ENCODE measurements at places on chromosomes 3 and 15.

- no peak for DNase-seq
Observed at GRCh38 chr15:31974855-31975829, 55.2 kb upstream of the CHRNA7 start.

GRCh38 chr3:104596054-104596453 lies 770.7 kb upstream of the ALCAM start:
- no peak for DNase-seq

GRCh38 chr3:157275832-157276231 lies 115.9 kb upstream of the CCNL1 start:
- no peak for DNase-seq

- DNase-seq = no peak
Observed at GRCh38 chr3:149634573-149634972, 23.3 kb downstream of the WWTR1 start.

- DNase-seq = no peak
Observed at GRCh38 chr3:66593978-66594377, 93.2 kb upstream of the LRIG1 start.

DNA sequence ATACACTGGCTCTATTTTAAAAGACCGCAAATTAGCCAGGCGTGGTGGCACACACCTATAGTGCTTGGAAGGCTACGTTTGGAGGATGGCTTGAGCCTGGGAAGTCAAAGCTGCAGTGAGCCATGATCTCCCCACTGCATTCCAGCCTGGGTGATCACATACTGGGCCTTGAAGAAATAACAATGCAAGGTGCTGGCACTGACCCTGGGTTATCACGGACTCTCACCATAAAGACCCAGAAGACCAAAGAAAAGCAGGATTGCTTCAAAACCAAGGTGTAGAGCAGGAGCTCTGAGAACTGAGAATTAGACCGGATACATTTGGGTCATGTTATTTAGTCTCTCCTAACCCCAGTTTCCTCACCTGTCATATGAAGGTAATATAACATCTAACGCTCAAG lies 14.8 kb downstream of the PIK3R4 start:
- DNase-seq = no peak

DNA sequence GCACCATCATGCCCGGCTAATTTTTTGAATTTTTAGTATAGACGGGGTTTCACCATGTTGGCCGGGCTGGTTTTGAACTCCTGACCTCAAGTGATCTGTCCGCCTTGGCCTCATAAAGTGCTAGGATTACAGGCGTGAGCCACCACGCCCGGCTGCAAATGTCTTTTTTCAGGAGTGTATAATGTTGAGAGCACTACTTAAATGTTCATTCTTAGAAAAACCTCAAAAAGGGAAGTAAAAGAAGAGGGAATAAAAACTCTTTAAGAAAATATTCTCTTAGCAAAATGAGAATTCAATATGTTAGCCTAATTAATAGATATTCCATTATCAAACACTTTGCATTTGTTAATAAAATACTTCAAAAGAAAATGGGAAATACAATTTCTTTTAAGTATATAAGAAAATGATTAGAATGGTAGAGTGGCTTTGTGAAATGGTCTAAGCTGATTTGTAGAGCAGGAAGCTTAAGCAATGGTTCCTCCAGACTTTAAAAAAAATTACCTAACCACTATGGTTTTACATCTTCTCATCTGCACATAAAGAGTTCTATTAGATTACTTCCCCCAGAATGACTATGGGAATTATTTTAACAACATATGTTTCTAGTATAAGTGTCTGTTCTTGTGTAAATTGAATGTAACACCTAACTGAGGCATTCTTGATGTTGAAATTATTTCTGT lies 226.7 kb upstream of the ALCAM start:
- no peak for DNase-seq

- DNase-seq = no peak
Observed at GRCh38 chr3:33993631-33994030, 195.2 kb downstream of the PDCD6IP start.

- DNase-seq = no peak
Observed at GRCh38 chr15:41501931-41502794, 8.5 kb downstream of the ITPKA start.

- no peak for DNase-seq
Observed at GRCh38 chr3:100069472-100069871, 44.8 kb downstream of the FILIP1L start.

GRCh38 chr3:38567498-38567897 lies 71.4 kb downstream of the EXOG start:
- no peak for DNase-seq

DNA sequence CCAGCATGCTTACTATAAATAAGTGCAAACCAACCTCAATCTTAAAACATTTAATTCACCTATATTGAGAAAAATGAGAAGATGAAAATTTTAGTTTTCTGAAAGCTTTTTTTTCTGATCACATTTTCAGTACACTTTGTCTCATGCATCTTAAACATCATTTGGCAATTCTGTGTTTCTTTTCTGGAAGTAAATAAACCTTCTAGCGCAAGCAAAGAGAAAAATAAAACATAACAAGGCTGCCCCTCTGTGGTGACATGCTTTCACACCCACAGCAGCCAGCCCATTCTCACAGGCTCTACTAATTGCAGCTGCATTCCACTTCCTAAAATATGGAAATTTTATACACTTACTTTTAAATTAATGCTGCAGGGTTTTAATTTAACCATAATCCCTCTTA lies 90.1 kb downstream of the NEK10 start:
- no peak for DNase-seq

- DNase-seq = no peak
Observed at GRCh38 chr3:118618247-118619040, 416.2 kb downstream of the IGSF11 start.

DNA sequence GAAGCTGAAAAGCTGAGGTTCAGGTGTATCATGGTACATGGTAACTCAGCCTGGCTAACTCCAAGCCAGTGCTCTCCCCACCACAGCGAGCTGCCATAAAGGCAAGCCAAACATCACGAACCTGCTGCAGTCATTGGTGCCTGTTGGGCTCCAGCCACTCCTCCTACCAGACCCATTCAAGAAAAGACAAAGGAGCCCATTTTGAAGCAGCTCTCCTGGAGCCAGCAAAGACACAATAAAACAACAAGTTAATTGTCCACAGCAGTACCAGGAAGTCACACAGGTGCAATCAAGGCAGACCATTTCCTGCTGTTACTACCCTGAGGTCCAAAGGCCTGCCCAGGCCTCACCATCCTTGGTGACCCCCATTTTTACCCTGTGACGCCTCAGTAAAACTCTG lies 77.6 kb downstream of the DAPK2 start:
- DNase-seq = no peak

GRCh38 chr15:38709196-38709595 lies 144.6 kb upstream of the RASGRP1 start:
- no peak for DNase-seq

DNA sequence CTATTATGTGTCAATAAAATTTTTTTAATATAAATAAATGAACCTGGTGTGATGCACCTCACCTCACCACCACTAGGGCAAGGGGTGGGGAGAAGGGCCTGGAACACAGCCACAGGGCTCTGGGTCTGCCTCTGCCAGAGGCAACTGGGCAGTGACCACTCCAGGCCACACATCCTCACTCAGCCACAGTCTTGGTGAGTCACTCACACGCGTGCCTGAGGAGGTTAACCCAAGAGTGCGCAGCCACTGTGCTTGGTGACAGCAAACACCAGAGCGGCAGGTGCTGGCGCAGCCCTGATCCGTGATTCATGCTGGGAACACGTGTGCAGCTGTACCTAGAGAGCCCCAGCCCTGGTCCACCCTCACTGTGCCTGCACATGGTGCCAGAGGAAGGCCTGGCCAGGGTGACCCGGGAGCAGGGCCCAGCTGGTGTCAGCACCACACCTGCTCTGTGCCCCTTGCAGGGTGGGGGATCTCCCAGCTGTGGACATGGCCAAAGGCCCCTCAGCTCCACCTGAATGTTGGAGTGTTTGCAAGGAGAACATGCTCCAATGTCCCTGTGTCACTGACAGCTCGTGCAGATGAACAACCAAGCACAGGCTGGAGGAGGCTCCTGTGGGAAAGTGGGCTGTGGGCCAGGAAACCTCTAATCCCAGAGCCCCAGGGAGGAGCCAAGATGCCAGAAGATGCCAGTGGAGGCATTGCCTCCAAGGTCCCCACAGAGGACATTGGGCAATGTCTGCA lies 2.1 kb downstream of the SLC41A3 start:
- no peak for DNase-seq

- DNase-seq = no peak
Observed at GRCh38 chr15:93420050-93420452, 331.0 kb upstream of the RGMA start.

DNA sequence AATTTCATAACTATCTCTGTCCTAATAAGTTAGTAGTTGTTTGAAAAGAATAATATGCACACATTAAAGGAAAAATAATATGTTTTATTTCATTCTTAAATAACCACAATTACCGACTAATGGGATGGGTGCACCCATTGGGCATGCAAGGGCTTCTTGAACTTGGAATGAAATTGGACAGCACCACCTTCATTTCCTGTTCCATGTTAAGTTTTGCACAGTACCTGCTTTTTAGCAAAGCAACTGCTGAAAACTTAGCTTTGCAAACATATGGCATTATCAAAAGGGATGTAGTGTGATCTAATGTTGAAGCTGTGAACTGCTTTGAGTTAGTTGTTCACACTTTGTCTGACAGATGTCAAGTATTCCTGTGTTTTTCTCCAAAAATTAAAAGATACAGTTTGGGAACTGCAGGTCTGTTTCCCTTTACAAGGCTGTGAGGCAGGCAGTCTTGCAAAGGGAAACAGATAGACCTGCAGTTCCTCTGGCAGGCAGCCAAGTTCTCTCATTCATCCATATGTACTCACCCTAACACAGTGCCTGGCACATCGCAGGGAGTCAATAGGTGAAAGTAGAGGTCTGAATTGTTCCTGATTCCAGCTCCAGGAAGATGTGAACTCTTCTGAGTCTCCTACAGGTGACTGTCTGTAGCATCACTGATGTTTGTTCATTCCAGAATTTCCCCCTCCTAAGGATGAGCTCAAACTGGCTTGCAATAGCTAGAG lies 64.3 kb upstream of the GOLGA8B start:
- DNase-seq = no peak

DNA sequence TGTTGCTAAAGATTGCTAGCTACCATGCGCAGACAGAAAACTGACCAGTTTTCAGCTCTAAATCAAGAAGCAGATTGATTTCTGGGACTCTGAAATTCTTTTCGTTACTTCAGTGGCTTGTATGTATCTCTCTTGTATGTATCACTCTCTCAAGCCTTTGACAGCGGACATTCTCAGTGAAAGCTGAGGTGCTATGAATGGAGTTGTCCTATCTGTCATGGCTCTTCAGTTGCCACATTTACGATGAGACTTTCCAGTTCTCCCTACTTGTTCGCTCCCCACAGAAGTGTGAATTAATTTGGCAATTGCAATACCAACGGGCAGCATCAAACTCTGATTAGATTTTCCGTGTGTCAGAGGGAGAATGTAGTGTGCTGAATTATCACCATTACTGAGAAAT lies 432.4 kb downstream of the GRM7 start:
- DNase-seq = no peak

- no peak for DNase-seq
Observed at GRCh38 chr3:20511863-20512505, 326.0 kb upstream of the SGO1 start.

GRCh38 chr3:153319705-153320554 lies 157.9 kb downstream of the RAP2B start:
- no peak for DNase-seq

- DNase-seq = no peak
Observed at GRCh38 chr3:127929818-127930413, 14.9 kb downstream of the KBTBD12 start.

- no peak for DNase-seq
Observed at GRCh38 chr15:49301562-49301961, 121.5 kb upstream of the FGF7 start.

GRCh38 chr3:122679882-122680474 lies 661 bp upstream of the PARP14 start:
- no peak for DNase-seq

DNA sequence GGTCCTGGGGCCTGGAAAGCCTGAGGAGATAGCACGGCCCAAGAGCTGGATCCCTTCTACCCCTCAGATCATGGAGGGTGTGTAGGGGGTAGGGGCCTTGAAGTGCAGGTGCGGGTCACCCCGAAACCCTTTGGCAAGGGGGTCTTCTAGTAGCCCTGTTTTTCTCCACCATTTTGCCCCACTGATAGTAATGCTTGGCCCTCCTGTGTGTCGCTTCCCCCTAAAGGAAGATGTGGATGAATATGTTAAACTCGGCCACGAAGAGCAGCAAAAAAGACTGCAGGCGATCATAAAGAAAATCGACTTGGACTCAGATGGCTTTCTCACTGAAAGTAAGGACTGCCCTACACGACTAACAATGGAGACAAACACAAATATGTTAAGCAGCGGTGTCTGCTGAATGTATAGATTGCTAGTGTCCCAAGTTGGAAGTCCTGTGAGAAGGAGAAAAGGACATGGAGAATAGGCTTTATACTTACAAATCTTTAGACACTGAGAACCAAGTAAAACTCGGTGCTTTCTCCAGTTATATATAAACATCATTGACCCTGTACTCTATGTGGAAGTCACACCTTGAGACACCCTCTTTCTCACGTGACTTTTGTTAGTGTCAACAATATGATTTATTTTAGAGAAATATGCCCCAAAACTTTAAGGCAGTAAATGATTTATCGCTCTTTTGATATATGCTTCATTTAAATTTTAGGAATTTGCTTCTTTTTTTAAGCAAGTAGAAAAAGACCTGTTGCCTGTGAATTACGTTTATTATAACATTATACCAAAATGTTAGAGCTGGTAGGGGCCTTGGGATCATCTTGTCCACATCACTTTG lies 802 bp downstream of the RCN2 start:
- no peak for DNase-seq

GRCh38 chr15:73287019-73287418 lies 81.7 kb downstream of the HCN4 start:
- DNase-seq = no peak

DNA sequence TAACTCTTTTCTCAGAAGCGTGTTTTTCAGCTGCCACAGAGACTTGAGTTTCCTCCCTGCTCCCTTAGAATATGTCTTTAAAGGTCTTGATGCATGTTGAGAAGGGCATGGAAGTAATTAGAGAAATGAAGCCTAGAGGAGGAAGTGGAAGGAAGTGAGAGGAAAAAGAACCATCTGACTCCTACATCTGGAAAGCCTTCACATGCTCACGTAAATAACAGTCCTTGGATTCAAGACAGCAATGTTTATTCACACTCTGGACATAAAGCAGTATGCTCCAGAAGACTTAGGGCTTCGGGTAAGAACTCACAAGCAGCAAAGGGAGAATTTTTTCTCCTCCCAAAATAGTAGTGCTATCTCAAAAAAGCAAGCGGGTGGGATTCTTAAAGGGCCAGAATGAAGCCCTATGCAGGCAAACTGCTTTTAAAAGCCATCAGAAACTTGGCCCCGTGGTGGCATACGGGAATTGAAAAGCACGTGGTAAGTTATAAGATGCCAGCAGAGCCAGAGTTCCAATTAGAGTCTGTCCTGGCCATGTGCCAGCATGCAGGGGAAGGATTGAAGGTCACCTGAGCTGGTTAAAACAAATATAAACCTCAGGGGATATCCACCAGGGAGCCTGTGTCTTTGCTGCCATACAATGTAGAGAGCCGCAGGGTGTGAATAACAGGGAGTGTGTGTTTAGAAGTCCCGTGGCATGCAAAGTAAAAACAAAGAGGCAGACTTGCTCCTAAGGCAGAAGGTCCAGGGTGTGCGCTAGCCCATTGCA lies 380.8 kb upstream of the NDN start:
- DNase-seq = no peak

- DNase-seq = no peak
Observed at GRCh38 chr15:31078471-31078870, 23.1 kb downstream of the TRPM1 start.

Data from stimulated activated CD4-positive, alpha-beta T cell treated with anti-CD3 and anti-CD28 coated beads, Interleukin-1b, Interleukin-23, amount 100 ng/mL, for 1 hour (primary cell).